ENCODE measurements at places on chromosomes 6 and 20.

DNA sequence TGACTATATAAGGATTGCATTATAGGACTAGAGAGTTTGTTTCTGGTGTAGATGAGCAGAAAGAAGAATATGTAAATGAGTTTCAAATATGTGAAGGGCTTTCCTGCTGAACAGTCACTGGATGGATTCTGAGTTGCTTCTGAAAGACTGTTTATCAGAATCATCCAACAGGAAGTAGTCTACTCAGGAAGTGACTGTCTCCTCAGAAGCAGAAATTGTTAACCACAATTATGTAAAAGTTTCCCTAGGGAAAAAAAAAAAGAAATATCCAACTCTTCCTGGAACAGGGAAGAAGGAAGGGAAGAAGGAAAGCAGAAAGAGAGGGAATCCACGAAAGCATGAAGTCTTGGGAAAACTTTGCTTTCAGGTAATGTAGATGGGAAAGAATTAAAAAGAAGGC lies 138.9 kb downstream of the TENT5A start:
- DNase-seq, result no peak

GRCh38 chr6:162056745-162057144 lies 670.8 kb downstream of the PRKN start:
- DNase-seq, result no peak

DNA sequence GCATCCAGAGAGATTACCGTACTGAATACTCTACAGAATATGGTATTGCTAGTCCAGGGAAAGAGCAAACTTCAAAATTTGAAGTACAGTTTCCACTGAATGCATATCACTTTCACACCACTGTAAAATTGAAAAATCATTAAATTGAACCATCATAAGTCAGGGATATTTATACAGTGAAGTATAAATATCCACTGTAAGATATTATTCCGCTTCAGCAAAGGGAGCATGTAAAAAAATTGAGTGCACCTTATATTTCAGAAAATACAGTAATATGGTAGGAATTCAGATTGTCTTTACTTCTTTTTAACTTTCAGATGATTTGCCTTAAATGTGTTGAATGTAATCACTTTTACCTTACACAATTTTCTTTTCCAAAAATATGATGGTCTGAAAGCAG lies 60.9 kb upstream of the TXNDC5 start:
- no peak for DNase-seq

GRCh38 chr20:50304923-50305635 lies 114.4 kb downstream of the CEBPB start:
- no peak for DNase-seq

DNA sequence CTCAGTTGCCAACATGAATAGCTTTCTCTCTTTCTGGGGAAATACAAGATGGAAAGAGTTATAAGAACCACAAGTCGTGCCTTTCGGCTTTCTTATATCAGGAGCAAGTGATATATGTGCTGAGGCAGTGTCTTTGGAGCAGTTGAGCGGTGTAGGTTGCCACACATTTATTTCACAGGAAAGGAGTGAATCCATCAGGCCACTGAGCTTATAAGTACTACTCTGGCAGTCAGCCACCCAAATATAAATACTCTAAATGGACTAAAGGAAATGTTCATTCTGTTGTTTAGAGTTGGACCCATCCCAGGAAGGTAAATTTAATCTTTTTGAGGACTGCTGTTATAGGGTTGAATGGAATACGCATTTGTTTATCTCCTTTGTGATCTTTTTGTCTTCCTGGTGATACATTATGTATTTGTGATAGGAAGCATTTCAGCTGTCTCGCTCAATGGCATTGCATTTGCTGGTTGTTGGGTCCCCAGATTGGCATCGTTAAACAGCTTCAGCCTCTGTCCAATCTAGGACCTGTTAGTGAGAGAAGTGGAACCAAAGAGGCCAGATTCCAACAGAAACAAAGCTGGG lies 139.7 kb downstream of the SOBP start:
- no peak for DNase-seq

- no peak for DNase-seq
These were observed 35.8 kb upstream of the NOX3 start for GRCh38 chr6:155491421-155491820.

- no peak for DNase-seq
These were observed 91.5 kb downstream of the HIVEP2 start for GRCh38 chr6:142853244-142854180.

DNA sequence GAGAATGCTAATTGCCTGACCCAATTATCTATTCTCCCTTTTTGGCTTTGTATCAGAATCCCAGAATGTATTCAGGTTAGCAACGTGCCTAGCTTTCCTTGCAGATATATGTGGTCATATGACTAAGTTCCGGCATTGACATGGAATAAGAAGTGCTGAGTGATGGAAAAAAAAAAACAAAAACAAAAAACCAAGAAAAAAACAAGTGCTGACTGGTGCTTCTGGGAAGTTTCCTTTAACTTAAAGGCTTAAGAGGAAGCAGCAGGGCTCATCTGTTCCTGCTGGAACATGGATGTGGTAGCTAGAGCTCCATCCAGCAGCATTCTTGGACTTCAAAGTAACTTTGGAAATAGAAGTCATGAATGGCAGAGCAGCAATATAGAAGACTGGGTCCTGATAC lies 10.4 kb upstream of the RPF2 start:
- DNase-seq, result no peak

DNA sequence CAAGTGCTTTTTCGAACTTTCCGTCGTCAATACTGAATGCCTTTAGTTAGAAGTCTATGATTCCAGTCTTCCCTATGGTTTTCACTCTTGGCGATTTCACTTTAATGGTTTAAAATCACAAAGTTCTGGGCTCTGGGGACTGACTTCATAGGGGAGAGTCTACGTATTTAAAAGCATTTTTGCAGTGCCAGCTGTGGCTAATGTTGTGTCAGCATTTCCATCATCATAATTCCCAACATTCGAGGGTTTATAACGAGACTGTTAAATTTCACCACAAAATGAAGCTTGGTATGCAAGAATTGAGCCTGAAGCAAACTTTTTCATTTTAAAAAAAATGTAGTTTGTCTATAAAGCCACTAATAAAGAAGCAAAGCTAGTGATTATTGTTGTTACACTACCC lies 242.7 kb downstream of the SOX4 start:
- no peak for DNase-seq

- DNase-seq, result no peak
These were observed 23.7 kb upstream of the KIF16B start for GRCh38 chr20:16596991-16597390.

GRCh38 chr20:37007898-37008649 lies 56.6 kb upstream of the SAMHD1 start:
- DNase-seq, result peak; percentile 16

- no peak for DNase-seq
These were observed 626.5 kb upstream of the MAP3K7 start for GRCh38 chr6:91213229-91213901.

GRCh38 chr6:169249057-169249456 lies 4.6 kb downstream of the THBS2 start:
- no peak for DNase-seq

GRCh38 chr20:64131406-64131805 lies 24.0 kb upstream of the NPBWR2 start:
- no peak for DNase-seq

DNA sequence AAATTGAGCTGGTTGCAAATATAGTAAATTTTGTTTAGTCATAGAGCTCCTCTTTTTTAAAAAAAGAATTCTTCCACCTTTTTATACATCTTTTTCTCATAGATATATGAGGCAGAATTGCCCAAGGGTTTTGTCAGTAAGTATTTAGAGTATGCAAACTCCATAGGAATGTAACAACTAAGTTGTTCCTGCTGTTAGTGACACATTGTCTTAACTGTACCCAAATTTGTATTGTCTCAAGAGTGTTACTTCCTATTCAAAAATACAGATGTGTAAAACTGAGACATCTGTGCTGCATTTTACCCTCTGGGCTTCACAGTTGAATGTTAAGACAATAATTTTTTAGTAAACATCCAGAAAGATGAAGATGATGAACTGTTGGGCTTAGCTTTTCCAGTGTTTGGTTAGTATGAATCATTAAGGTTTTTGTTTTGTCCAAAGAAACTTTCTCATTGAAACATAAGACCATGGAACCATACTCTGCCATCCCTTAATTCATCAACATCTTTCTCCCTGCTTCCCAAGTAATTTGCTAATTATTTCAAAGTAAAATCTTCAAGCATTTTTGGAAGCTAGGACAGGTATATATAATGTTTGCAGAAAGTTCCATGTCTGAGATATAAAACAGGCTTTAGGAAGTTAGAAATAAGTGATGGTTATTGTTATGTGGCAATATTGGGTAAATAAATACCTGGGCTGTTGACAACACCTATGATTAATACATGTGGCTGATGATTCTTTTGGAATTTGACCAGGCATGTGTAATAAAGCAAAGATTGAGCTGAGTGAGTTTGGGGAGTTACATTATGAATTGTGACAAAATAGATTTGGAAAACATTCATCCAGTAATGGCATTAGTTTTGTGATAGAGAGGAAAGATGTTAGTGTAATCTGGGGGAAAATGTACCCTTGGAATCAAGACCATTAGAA lies 11.2 kb downstream of the OGFRL1 start:
- DNase-seq, result no peak

- no peak for DNase-seq
These were observed 514.5 kb upstream of the GJE1 start for GRCh38 chr6:141618180-141618581.

DNA sequence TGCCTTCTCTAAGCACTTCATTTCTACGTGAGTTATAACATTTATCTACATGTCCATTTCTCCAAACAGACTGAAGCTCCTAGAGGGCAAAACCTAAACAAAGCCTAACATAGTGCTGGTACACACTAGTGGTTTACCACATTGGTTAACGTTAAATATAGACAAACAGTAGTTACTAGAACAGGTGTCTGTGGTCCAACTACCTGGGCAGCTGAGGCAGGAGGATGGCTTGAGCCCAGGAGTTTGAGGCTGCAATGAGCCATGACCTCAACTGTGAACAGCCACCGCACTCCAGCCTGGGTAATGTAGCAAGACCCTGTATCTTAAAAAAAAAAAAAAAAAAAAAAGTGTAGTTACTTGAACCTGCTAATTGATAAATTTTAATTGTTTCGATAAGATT lies 26.5 kb downstream of the PTPRK start:
- no peak for DNase-seq

DNA sequence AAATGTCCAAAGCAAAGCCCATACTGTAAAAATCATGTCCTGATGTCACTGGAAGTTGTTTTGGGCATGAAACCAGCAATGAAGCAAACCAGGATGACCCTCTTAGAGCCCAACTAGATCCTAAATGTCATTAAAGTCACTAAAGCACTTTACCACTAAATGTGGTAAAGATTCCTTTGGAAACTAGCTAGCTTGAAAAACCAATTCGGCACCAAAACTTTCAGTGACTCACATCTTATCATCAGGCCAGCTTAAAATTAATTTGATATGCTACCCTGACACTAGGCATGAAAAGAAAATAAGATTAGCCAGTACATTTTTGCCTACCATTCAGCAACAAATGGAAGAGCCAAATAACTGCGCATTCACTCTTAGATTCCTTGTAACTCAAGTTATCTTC lies 145.8 kb downstream of the PACRG start:
- DNase-seq, result no peak

DNA sequence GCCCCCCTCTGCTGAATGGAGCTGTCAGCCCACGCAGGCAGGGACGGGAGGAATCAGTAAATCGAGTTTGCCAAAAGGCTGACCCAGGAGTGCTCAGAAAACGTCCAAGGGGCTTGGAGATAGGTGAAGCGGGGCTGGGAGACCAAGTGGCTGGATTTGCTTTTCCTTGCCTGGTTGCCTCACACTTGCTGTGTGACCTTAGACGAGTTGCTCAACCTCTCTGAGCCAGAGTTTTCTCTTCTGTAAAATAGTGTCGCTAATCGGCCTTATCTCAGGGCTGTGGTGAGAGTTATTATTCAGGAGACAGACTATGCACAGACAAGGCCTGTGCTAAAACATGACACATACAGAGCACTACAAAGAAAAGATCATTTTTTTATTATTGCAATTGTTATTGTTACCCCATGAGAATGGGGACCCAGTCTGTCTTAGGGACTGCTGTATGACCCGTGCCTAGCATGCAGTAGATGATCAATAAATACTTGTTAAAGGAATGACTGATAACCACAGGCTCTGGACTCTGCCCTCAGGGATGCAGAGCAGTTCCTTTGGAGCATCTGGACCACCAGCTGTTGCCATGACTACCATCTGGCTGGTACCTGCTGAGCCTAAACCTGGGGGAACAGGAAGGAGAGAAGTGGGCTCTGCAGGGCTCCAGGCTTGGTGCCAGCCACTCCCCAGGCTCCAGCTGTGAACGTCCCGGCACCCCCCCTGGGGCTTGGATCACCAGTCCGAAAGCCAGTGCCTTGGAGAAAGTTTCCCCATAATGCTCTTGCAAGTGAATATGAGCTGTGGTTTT lies 901 bp downstream of the KCNK15 start:
- no peak for DNase-seq

DNA sequence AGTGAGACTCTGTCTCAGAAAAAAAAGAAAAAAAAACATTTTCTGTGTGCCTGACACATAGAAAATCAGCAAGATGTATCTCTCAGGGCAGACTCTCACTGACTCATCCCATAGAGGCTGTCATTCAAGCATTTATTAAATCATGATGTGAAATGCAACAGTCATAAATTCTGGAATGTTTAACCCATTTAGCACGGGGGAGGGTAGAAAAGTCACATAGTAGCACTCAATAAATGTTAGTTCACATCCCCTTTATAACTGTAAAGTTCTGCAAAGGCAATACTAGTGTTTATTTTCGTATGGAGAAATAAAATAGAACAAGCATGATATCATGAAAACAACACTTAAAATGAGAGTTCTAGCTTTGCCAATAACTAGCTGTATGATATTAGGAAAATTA lies 15.5 kb upstream of the CARMIL1 start:
- DNase-seq, result no peak

DNA sequence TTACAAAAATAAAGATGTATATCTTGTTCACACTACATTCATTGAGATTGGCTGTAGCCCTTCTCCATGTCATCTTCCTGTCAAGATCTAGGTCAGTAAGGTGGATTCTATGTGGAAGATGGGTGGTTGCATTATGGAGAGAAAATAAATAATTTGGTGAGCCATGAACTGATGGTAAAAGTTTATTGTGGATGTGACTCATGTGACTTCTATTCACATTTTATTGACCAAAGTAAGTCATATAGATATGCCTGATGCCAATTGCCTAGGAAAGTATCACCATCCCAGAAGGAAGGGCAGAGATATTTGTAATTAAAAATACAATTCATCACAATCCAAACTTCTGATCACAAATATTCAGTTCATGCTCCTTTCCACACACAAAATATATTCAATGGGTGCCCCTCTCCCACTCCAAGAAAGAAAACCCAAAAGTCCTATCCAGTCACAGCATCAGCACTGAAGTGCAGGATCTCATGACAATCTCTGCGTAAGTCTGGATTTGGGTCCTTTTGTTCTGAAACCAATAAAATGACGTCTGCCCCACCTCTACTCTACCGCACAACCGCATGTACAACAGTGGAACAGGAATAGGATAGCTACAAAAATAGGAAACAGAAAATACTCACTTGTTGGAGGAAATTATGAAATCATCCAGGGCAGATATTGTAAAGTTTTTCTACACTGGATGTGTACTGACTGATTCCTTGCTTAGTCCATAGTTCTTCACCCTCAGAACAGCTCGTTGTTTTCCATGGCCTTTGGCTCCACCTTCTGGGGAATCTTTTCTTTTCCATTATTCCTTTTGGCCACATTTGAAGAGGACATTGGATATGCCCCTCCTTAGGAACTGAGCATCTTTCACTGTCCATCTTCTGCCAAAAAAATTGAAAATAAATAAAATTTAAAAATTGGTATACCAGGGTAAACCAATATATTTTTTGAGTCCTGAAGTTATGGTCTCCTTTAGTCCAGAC lies 16.1 kb upstream of the SLC17A3 start:
- no peak for DNase-seq

- DNase-seq, result no peak
These were observed 135.3 kb downstream of the CDH4 start for GRCh38 chr20:61387204-61387953.
